Lower lobe of right lung (tissue), 2 donors: ENCODE measurements at places on chromosomes 7 and 10. TPM values are rescaled to one million over a fixed set of nuclear protein-coding genes. Genes with fewer than 3 reads are reported as not detected.

DNA sequence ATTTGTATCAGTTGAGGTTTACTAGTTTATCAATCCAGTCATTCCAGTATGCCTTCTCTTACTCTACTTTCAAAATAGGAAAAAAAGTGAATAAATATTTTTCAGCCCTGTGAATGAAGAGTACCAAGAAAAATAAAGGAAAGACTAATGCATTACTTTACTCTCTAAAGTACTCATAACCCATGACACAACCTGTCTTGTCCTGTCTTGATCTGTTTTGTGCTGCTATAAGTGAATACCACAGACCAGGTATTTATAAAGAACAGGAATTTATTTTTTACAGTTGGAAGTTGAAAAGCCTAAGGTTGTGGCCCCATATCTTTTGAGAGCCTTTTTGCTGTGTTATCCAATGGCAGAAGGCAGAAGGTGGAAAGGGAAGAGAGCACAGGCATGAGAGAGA is 194.6 kb upstream of the DKK1 start:
- H3K27ac ChIP-seq: no peak overlapping the region
- no peak for DNase-seq
- no peaks in the 10 kb centered on the region for H3K36me3 ChIP-seq
- no peaks in the 10 kb centered on the region for H3K27me3 ChIP-seq
- H3K4me1 ChIP-seq: no peaks in the 10 kb centered on the region
- no peak overlapping the region for H3K4me3 ChIP-seq

GRCh38 chr10:22681783-22682183 is 32.6 kb downstream of the PIP4K2A start:
- H3K36me3 ChIP-seq: no peaks in the 10 kb centered on the region
- no peak for DNase-seq
- no peaks in the 10 kb centered on the region for H3K27me3 ChIP-seq
- H3K4me3 ChIP-seq: no peak overlapping the region

DNA sequence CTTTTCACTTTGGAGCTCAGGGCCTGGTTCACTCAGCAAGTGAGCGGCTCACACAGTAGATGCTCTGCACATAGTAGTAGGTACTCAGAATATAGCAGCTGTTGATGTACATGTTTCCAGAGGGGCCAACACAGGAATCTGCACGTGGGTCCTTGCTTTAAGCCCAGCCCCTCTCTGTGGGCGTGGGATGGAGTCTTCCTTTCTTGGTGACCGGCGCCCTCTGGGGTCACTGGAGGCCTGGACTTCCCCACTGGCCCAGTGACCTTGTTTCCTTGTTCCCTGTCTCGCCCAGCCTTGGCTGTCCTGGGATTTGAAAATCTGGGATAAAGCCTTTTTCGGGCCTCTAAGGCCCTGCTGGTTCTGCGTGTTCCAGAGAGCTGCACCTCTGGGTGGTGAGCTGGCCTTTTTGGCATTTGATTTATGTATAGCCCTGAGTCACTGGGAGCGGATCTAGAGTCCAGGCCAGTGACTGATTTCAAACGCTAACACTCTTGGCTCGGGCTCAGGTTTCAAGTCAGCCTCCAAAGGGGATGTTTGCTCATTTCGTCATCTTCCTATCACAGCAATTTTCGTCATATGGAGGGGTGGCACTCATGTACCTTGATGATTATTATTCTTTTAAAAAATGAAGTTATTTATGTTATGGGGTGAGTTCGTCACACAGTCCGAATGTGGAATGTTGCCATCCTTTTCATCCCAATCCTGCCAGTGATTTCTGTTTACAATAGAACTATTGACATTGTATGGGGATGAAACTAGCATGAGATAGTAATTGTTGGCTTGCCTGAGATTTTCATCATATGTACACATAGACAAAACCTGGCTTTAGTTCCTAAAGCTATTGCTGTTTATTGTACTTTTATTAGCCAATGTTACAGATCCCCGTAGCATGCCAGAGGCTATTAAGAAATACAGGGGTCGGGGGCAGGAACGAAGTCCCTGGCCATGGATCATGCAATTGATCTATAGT is 65.5 kb downstream of the CUX1 start:
- peaks cover 60% of the 10 kb centered on the region for H3K4me1 ChIP-seq
- DNase-seq: peak; percentile 77
- no peaks in the 10 kb centered on the region for H3K36me3 ChIP-seq
- peak overlapping the region; percentile 71 for H3K27ac ChIP-seq
- no peak overlapping the region for H3K4me3 ChIP-seq

- no peaks in the 10 kb centered on the region for H3K4me1 ChIP-seq
- no peaks in the 10 kb centered on the region for H3K36me3 ChIP-seq
Measured at GRCh38 chr7:25297278-25297677, 69.0 kb upstream of the NPVF start.

- no peak overlapping the region for H3K27ac ChIP-seq
- DNase-seq: no peak
- no peak overlapping the region for H3K4me3 ChIP-seq
Measured at GRCh38 chr10:72740528-72740927, 48.6 kb downstream of the MCU start.

DNA sequence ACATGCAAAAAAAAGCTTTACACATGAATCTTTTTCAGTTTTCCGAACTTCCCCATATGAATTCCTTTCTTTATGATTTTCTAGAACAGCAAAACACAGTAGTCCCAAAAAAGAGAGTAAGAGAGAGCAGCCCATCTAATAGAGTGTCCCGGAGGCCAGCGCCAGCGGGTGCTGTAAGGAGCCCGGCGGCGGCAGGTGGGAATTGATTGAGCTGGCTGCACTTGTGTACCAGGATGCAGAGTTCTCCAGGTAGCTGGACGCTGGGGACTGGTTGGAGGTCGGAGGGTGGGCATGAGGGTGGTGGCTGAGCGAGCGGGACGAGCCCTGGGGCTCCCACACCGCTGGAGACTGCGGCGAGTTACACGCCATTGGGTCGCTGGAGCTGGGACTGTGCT is 4.0 kb downstream of the DLX5 start:
- H3K4me1 ChIP-seq: peaks cover 22% of the 10 kb centered on the region
- no peak for DNase-seq
- no peak overlapping the region for H3K4me3 ChIP-seq
- no peak overlapping the region for H3K27ac ChIP-seq
- H3K36me3 ChIP-seq: no peaks in the 10 kb centered on the region
- peaks cover 96% of the 10 kb centered on the region for H3K27me3 ChIP-seq

- H3K4me3 ChIP-seq: no peak overlapping the region
- no peaks in the 10 kb centered on the region for H3K36me3 ChIP-seq
- H3K4me1 ChIP-seq: no peaks in the 10 kb centered on the region
- DNase-seq: no peak
- no peaks in the 10 kb centered on the region for H3K27me3 ChIP-seq
- no peak overlapping the region for H3K27ac ChIP-seq
Measured at GRCh38 chr10:69290993-69291392, 12.7 kb downstream of the HK1 start.

- no peak for DNase-seq
- H3K4me3 ChIP-seq: no peak overlapping the region
- H3K4me1 ChIP-seq: peaks cover 20% of the 10 kb centered on the region
- H3K27me3 ChIP-seq: no peaks in the 10 kb centered on the region
- no peaks in the 10 kb centered on the region for H3K36me3 ChIP-seq
Measured at GRCh38 chr7:135512135-135512887, 2.4 kb upstream of the CNOT4 start.

DNA sequence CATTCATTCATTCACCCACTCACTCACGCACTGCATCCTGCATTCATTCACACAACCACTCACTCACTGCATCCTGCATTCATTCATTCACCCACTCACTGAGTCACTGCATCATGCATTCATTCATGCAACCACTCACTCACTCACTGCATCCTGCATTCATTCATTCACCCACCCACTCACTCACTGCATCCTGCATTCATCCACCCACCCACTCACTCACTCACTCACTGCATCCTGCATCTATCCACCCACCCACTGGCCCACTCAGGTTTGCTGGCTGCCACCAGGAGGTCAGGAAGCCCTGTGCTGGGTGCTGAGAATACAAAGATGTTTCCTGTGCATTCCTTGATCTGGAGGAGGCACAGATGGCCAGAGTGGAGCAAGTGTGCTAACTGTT is 2.3 kb upstream of the SNX8 start:
- no peak overlapping the region for H3K27ac ChIP-seq
- peaks cover 15% of the 10 kb centered on the region for H3K4me1 ChIP-seq
- no peaks in the 10 kb centered on the region for H3K27me3 ChIP-seq
- no peaks in the 10 kb centered on the region for H3K36me3 ChIP-seq
- no peak overlapping the region for H3K4me3 ChIP-seq

GRCh38 chr10:48296576-48297098 is 9.8 kb upstream of the MAPK8 start:
- H3K27ac ChIP-seq: no peak overlapping the region
- H3K4me3 ChIP-seq: no peak overlapping the region
- no peaks in the 10 kb centered on the region for H3K27me3 ChIP-seq
- H3K36me3 ChIP-seq: no peaks in the 10 kb centered on the region
- no peaks in the 10 kb centered on the region for H3K4me1 ChIP-seq
- DNase-seq: no peak

DNA sequence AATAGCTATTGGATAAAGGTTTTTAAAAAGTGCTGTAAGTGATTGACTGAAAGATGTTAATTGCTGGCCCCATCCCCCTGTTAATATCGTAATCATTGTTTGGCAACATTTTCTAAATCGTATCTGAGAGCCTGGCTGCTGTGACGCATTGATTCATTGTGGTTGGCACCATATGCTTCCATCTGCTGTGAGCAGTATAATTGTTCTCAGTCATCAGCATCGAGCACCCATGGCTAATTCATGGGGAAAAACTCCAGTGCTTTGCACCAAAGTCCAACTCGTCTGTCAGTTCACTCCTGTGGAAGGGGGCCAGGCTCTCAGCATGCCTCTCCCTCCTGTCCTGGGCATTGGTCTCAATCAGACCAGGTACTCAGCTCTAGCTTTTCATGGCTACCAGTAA is 205.2 kb downstream of the STK31 start:
- H3K4me1 ChIP-seq: no peaks in the 10 kb centered on the region
- H3K4me3 ChIP-seq: no peak overlapping the region
- no peak for DNase-seq

DNA sequence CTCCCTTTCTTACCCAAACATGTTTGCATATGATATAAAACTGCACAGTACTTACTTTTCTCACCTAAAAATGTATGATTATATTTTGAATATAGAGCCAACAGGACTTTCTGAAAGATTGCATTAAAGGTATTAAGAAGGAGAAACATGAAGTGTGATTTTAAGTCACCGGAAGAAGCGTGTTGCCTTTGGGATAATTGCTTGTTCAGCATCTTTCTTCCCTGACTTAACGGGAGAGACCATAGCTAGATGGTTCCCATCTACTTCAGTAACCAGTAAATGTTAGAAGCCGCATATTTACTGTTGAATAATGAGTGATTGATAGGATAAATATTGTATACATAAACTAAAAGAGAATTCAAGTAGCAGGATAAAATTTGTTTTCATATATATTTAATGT is 197.1 kb downstream of the NRG3 start:
- H3K36me3 ChIP-seq: no peaks in the 10 kb centered on the region
- DNase-seq: no peak
- H3K4me3 ChIP-seq: no peak overlapping the region
- no peaks in the 10 kb centered on the region for H3K27me3 ChIP-seq

GRCh38 chr10:126041804-126042231 is 145.5 kb downstream of the FANK1 start:
- DNase-seq: peak; percentile 91
- H3K27me3 ChIP-seq: no peaks in the 10 kb centered on the region
- H3K27ac ChIP-seq: peak overlapping the region; percentile 85
- no peaks in the 10 kb centered on the region for H3K36me3 ChIP-seq
- H3K4me3 ChIP-seq: peak overlapping the region; percentile 31

DNA sequence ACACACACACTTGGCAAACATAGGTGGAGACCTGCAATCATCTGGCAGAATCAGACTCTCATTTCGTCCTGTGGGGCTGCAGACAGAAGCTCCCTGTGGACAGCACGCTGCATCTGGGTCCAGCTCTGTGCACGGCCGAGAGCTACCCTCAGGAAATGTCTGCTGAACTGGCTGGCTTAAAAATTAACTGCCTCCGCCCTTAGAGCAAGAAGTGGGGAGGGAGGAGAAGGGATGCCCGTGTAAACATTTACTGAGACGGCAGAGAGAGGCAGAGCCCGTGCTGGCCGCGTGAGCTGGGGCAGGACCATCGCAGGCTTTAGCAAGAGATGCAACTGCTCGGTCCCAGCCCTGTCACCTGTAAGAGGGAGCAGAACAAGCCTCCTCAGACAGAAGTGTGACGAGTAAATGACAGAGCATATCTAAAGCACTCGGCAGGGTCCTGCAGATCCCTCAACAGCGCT is 81.8 kb downstream of the TNS3 start:
- H3K27me3 ChIP-seq: no peaks in the 10 kb centered on the region
- no peak for DNase-seq
- peaks cover 3% of the 10 kb centered on the region for H3K36me3 ChIP-seq
- no peak overlapping the region for H3K27ac ChIP-seq

DNA sequence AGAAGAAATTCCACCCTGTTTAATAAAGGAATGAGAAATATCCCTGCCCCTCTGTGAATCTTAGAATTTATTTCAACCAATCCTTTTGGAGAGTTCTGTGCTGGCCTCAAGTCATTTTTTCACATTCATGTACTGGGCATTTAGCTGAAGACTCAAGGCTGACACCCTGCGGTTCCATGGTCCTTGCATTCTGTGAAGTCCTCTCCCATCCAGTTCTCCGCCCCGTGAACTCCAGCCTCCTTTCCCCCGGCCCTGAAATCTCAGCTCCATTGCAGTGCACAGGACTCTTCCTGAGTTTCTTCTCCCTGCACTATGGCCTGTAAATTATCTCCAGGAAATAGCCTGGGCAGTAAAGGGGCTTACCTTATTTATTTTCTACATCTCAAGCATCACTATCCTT is 183.0 kb upstream of the KCND2 start:
- H3K27ac ChIP-seq: no peak overlapping the region
- no peaks in the 10 kb centered on the region for H3K4me1 ChIP-seq
- H3K27me3 ChIP-seq: no peaks in the 10 kb centered on the region
- DNase-seq: no peak
- no peak overlapping the region for H3K4me3 ChIP-seq
- no peaks in the 10 kb centered on the region for H3K36me3 ChIP-seq

DNA sequence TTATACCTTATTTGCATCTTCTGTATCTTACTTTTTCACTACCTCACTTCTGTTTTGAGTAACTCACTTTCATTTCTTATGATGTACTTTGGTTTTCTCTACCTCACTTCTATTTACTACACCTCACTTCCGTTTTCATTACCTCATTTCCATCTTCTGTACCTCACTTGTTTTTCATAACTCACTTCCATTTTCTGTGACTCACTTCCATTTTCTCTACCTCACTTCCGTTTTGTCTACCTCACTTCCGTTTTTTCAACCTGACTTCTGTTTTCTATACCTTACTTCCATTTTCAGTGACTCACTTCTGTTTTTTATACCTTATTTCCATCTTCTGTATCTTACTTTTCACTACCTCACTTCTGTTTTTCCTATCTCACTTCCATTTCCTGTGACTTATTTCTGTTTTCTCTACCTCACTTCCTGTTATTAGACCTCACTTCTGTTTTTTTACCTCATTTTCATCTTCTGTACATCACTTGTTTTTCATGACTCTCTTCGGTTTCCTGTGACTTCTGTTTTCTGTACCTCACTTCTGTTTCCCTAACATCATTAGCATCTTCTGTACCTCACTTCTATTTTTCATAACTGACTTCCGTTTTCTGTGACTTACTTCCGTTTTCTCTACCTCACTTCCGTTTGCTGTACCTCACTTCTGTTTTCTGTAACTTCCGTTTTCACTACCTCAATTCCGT is 493.1 kb upstream of the AKR1E2 start:
- no peaks in the 10 kb centered on the region for H3K27me3 ChIP-seq
- no peaks in the 10 kb centered on the region for H3K4me1 ChIP-seq
- no peaks in the 10 kb centered on the region for H3K36me3 ChIP-seq
- no peak for DNase-seq

The SPDYE1 gene
- total RNA-seq: not detected

The PRKCQ gene
- 8.1 TPM for total RNA-seq

The MRPS17 gene
- total RNA-seq: 10.2 TPM

The PIK3AP1 gene
- total RNA-seq: 71.6 TPM

The RASA4 gene
- total RNA-seq: 47.1 TPM

The CYP2C8 gene
- total RNA-seq: 0.92 TPM

The FGFBP3 gene
- 0.77 TPM for total RNA-seq
